ENCODE measurements at places on chromosomes 6 and 20.

DNA sequence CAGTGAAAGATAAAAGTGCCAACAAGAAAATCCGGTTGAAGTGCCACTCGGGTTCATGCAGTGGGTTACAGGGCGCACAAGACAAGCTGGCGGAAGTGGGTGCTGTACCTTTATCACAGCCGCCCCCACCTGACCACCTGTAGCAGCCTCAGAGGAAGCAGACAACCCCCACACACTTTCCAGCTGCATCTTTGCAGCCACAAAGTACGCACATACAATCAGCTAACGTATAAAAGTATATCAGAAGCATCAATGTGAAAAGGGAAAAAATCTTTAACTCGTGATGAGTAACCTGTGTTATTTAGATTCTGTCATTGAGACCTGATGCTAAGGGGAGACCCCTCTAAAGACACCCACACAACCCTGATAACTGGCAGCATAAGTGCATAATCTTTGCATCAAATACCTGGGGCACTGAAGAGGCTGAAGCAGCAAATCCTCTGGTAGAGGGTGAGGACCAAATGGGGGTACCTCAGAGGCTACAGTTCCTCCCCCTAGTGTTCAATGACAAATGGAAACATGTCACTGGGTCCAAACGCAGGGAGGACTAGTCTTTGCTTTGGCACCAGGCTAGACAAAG lies 22.1 kb downstream of the BACH2 start:
- DNase-seq: no peak

- peak; percentile 97 for DNase-seq
Measured at GRCh38 chr20:19699180-19699971, 58.7 kb upstream of the RIN2 start.

- no peak for DNase-seq
Measured at GRCh38 chr6:149990661-149991471, 27.1 kb downstream of the ULBP1 start.

DNA sequence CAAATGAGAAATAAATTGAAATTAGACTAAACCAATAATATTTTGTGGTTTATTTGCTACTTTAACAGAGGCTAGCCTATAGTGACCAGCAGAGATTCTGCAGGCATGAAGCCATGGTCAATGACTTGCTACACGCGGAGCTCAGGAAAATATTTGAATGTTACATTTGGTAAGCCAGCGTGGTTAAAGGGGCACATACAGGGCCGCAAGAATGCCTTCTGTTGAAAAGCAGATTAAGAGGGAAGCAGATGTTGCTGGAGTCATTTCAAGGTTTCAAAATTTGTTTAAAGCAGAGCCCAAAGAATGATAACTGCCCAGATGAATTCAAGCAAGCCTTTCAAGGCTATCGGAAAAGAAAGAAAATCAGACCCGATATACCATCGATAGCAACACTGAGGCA lies 294.3 kb upstream of the MAN1A1 start:
- DNase-seq: no peak

DNA sequence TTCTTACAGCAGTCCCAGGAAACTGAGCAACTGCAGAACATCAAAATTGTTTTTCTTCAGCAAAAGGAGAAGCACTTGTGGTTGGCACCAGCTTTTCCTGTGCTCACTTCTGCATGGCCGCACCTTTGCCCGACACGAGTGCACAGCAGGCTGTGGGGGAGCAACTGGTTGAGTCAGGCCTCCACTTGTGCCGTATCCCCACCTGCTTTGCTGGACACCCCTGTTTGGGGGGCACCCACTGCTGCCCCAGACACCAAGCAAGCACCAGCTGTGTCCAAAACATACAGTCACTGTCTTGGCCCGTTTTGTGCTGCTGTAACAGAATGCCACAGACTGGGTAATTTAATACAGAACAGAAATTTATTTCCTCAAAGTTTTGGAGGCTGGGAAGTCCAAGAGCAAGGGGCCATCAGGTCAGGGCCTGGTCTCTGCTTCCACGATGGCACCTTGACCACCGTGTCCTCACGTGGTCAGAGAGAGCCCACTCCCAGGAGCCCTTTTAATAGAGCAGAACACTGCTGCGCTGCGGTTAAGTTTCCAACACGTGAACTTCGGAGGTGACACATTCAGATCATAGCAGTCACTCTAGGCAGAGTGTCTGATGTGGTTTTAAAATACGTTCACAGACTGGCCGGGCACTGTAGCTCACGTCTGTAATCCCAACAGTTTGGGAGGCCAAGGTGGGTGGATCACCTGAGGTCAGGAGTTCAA lies 8.7 kb upstream of the GMEB2 start:
- no peak for DNase-seq

GRCh38 chr6:3147914-3148757 lies 9.2 kb downstream of the TUBB2A start:
- DNase-seq: no peak

DNA sequence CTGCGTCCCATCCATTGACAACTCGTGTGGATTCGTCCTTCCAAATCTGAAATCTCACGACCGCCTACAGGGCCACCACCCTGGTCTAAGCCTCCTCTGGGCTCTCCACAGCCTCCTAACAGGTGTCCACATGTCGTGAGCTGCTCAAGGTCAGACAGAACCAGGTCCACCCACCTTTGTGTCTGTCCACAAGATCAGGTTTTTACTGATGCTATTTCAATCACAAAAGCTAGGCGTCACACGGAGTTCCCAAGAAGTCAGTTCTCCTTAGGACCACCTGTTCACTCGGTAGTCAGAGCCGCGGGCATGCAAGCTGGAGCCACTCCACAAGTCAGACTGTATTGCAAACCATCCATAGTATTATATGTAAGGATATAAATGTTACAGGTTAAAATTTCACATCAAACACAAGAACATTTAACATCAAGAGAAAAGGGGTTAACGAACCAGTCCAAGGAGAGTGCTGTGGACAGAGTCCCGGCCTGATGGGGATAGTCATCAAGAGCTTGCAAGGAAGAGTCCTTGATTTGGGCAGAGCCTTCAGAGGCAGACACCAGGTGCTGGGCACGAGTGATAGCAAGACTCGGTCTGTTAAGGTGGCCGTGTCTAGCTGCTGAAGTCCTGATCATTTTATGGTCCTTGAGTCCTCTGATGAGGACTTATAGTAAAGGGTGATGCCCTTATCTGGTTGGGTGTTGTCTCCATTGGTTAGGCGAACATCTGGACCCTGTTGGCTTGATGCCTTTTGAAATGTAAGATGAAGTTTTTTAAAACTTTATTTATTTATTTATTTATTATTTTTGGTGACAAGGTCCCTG lies 731 bp upstream of the DNPH1 start:
- DNase-seq: no peak

GRCh38 chr20:54151075-54151439 lies 22.7 kb downstream of the CYP24A1 start:
- DNase-seq: no peak

DNA sequence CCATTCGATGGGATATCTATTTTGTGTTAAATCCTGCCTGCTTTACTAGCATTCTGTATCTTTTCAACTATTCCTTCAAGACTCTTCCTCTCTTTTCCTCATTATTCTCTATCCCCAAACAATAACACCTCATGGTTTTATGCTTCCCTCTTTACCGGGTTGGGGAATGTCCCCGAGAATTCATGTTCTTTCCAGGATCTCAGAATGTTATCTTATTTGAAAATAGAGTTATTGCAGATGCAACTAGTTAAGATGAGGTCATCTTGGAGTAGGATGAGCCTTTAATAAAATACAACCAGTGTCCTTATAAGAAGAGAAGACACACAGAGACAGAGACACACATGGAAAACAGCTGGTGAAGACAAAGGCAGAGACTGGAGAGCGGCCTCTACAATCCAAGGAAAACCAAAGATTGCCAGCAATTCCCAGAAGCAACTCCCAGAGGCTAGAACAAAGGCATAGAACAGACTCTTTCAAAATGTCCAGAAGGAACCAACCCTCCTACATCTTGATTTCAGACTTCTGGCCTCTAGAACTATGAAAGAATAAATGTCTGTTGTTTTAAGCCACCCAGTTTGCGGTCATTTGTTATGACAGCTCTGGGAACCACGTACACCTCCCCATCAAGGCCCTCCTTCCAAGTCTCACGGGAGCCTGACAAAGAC lies 126.8 kb upstream of the TNFAIP3 start:
- no peak for DNase-seq

DNA sequence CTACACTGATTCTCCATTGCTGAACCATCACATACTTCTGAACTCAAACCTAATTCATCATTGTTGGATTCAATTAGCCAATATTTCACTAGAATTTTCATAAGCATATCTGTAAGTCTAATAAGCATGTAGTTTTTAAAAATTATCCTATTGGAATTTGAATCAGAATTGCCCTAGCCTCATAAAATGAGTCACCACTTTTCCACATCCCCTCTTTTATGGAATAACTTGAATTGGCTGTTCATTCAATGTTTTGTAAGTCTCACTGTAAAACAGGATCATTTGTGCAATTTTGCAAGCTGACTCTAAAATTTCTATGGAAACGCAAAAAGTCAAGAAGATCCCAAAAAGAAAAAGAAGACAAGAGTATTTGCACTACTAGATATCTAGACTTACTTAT lies 141.0 kb downstream of the HACE1 start:
- no peak for DNase-seq

Measured in HS-27A (cell line).